Activated CD4-positive, alpha-beta memory T cell treated with anti-CD3 and anti-CD28 coated beads for 36 hours (primary cell): ENCODE measurements at places on chromosomes 4 and X.

DNA sequence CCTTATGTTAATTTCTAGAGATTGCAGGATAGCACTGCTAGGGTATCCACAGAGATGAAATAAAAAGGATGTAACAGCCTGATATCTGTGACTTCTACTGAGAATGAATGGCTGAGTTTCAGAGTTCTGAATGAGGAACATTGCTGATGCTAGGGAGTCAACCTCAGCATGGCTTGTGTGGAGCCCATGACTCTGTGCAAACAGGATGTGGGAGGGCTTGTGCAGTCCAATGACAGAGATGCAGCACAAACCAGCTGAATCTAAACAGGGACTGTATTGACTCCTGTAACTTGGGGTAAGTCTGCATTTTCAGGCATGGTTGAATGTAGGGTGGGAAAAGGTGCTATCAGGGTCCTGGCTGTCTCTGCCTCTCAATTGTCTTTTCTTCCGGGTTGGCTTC, 5.3 kb upstream of the RASL11B start:
- DNase-seq, result peak; percentile 35

DNA sequence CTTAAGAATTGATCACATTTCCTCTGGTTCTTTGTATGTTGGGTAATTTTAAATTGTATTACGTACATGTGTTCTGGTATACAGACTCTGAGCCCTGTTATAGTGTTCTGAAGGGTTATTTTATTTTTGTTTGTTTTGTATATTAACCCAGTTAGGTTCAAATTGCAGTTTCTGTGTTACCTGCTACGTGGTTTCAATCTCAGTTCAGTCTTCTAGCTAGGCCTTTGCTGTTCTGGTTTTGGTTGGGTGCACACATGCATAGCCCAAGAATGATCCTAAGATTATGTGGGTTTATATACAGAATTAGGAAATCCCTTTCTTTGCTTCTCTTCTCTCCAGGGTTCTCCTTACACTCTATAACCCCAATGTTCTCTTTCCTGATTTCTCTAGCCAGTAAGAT, 161.0 kb downstream of the PPP1R2C start:
- no peak for DNase-seq

- DNase-seq, result no peak
Measured at GRCh38 chrX:133555782-133556458, 140.6 kb upstream of the GPC4 start.

GRCh38 chr4:153497091-153497531, 31.0 kb downstream of the TMEM131L start:
- DNase-seq, result peak; percentile 74

DNA sequence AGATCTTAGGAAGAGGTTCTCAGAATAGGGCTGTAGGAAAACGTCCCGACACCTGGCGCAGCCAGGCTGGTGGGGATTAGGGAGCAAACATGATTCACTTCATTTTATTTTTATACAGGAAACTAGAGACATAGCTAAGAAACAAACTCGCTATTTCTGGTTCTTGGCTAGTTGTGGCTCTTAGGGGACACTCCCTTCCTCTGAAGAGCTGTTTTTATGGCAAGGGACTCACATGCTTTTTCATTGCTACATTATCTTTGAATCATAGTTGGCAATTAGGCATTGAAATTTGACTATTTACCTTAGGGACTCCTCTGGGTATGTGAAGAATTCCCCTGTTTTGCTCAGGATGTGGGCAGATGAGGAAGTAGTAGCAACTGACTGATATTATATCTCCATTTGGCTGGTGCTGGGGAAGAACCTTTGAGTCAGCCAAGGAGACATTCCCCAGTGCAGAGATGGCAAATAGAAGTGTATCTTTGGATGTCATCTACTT, 174.5 kb downstream of the SMIM20 start:
- DNase-seq, result peak; percentile 59

DNA sequence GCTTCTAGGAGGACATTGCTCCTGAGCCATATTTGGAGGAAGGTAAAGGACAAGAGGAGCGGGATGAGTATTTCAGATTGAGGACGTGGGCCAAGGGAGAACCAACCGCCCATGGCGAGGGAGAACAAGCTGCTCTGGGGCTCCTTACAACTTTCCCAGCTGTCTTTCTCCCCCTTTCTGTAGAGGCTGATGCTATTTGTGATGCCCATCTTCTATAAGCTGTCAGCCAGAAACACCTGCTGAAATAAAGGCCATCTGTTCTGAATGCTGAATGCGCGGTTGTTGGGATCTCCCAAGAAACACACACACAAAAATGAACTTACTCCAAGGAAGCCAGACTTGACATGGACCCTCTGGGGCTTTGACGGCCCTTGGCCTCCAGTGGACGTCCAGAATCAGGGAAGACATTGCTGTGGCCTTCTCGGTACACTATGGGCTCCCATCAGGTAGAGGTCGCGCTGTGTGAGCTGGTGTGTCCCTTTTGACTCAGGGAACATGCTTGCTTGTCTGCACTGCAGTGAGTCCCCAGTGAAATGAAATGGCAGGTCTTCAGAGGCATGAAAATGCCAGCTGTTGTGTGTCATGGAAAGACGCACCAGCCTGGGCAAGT, 30.9 kb downstream of the RWDD4 start:
- no peak for DNase-seq

- peak; percentile 52 for DNase-seq
Measured at GRCh38 chr4:151753056-151753455, 7.8 kb downstream of the GATB start.

GRCh38 chrX:150406596-150406995, 43.5 kb downstream of the MAMLD1 start:
- no peak for DNase-seq

GRCh38 chr4:128848461-128848860, 39.0 kb downstream of the JADE1 start:
- no peak for DNase-seq
